HS-27A (cell line): ENCODE measurements at places on chromosomes 7 and 10.

DNA sequence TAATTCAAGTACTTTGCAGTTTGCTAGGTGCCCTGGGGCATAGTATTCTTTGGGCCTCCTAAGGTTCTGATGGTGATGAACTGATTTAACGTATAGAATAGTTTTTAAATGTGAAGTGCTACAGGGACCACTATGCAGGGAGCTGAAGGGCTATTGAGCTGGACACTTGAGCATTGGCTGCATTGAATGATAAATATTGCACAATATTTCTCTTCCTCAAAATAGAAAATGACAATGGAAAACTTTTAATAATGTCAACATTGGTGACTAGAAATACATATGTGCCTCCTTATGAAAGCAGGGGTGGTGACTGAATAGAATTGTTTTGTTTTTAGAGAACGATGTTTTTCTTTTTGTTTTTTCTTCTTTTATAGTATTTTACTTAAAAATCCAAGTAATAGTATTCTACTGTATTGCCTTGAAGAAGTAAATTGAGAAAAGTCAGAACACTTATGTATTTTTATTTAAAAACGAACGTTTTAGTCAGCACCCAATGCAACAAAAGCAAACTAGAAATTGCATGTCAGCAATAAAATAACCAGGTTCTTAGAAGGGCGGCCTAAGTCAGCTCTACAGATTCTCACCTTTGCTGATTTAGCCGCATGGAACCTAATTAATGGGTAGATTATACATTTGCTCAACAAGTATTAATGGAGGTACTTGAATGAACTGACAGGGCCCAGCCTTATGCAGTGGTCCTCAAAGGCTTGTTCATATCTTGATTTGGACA is 244.0 kb upstream of the KLF6 start:
- no peak for DNase-seq

DNA sequence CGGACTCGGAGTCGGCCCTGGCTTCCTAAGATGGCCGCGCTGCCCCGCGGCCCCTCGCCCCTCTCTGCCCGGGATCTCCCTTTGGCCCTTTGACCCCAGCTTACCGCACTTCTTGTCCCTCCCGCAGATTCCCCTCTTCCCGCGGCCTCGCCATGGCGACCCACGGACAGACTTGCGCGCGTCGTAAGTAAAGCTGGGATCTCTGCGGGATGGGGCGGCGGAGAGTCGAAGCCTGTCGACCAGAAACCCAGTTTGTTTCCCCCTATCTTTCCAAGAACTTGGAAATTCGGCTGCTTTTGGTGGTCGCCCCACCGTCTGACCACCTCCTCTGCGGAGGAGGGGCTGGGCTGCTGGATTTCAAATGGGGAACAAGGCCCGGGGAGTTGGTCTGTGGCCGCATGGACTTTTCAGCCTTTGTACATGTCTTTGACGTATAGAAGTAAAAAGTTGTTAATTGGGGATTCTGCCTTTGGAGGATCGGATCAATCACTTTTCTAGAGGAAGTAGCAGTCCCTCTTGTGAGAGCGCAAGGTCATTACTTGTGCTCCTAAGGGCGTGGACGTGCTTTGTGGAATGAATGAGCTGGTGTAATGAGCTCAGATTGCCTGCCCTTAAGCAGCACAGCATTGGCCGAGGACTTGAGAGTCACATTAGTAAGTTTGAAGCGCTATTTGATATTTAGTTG is 553 bp downstream of the VDAC2 start:
- DNase-seq, result no peak

- no peak for DNase-seq
Observed at GRCh38 chr7:124918662-124919061, 11.0 kb downstream of the POT1 start.

GRCh38 chr10:17684537-17684936 is 40.6 kb downstream of the STAM start:
- DNase-seq, result no peak
